ENCODE measurements at places on chromosomes 5 and 9. TPM values are rescaled to one million over a fixed set of nuclear protein-coding genes. Genes with fewer than 3 reads are reported as not detected.

DNA sequence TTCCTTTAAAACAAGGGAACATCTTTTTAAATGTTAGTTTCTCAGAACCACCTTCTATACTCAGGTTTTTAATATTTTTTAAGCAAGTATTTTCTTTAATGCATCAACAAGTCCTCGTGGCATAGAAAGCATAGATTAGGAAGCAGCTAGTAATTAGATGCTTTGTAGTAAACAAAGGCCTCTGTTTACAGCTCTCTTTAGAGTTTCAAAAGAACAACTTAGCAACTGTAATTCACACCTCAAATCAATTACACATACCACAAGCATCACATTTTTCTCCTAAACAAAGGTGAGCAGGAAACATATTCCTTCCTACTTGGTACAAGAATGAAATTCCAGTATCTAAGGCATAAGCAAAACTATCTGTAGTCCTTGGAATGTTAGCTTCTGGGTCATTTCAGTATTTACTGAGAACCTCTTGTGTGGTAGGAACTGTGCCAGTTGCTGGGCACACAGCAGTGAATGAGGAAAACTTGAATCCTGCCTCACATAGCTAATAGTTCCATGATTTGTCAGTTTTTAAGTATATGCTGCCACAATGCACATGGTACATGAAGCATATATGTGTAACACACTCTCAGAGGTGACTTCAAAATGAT is 249.1 kb downstream of the CEMIP2 start:
- peaks cover 15% of the 10 kb centered on the region for H3K4me1 ChIP-seq
- H3K4me3 ChIP-seq: no peak overlapping the region
- no peak for DNase-seq
- H3K27ac ChIP-seq: no peak overlapping the region
- no peaks in the 10 kb centered on the region for H3K36me3 ChIP-seq

Gene SAP30L
- 42.1 TPM for polyA plus RNA-seq

GRCh38 chr5:166062094-166062493 is 2229.4 kb upstream of the WWC1 start:
- no peaks in the 10 kb centered on the region for H3K27me3 ChIP-seq
- H3K27ac ChIP-seq: no peak overlapping the region
- H3K4me3 ChIP-seq: no peak overlapping the region
- no peak for DNase-seq
- H3K36me3 ChIP-seq: no peaks in the 10 kb centered on the region

Gene HEMGN
- 0.02 TPM for polyA plus RNA-seq

DNA sequence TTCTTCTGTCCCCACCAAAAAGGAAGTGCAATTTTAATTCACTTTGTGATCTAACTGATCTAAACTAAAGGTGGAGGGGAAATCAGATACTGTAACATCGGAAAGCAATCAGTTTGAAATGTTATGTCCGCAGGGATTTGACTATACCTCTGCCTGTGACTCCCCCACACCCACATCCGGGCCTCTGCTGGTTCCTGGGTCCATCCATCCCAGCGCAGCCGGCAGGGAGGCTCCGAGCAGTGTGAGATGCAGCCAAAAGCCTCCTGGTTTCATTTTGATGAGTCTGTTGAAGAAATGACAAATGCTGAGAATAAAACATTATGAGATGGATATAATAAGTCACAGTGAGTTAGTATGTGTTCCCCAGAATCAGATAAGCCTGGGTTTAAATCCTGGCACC is 8.6 kb downstream of the FSTL4 start:
- DNase-seq: no peak
- H3K36me3 ChIP-seq: no peaks in the 10 kb centered on the region
- no peaks in the 10 kb centered on the region for H3K4me1 ChIP-seq

DNA sequence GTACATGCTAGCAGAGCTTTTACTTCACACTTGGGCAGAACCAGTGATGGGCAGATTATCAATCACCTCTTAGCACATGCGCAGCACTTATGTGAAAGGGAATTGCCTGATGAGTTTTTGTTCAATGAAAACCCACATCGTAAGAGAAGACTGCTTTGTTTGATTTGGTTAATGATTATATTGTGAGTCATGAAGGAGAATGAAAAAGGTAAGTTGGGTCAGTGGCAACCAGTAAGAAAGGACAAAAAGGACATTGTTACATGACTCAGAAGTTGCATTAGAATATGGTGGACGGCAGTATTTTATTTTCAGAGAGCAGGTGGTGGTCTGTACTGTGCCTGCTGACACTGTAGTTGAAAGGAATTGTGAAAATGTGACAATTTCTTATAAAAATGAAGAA is 127.4 kb downstream of the AOPEP start:
- no peak overlapping the region for H3K4me3 ChIP-seq
- no peak overlapping the region for H3K27ac ChIP-seq
- H3K4me1 ChIP-seq: peaks cover 11% of the 10 kb centered on the region
- H3K36me3 ChIP-seq: no peaks in the 10 kb centered on the region

Gene PCDHB16
- 0.09 TPM for polyA plus RNA-seq

DNA sequence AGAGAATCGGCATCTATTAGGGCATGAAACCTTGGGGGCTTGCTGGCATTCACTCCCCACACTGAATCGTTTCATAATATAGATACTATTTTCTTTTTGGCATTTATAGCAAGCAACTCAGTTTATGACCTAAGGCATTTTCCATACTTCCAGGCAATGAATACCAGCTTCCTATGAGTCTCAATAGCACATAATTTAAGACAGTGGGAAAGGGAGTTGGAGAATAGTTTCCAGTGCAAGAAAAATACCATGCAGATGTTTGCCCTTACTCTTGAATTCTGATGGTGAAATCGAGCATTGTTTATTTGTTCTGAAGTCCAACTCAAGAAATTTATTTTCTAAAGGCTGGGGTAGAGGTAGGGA is 175.8 kb upstream of the KLF9 start:
- no peaks in the 10 kb centered on the region for H3K36me3 ChIP-seq

GRCh38 chr9:91560301-91560700 is 136.7 kb upstream of the NFIL3 start:
- peaks cover 3% of the 10 kb centered on the region for H3K27me3 ChIP-seq
- H3K27ac ChIP-seq: no peak overlapping the region
- no peak for DNase-seq
- H3K4me1 ChIP-seq: no peaks in the 10 kb centered on the region
- H3K4me3 ChIP-seq: no peak overlapping the region

Gene MEF2C
- polyA plus RNA-seq: 0.07 TPM

Measured in keratinocyte (primary cell).